Ureter (tissue), 1 donor: ENCODE measurements at places on chromosomes 13 and 19. TPM values are rescaled to one million over a fixed set of nuclear protein-coding genes. Genes with fewer than 3 reads are reported as not detected.

DNA sequence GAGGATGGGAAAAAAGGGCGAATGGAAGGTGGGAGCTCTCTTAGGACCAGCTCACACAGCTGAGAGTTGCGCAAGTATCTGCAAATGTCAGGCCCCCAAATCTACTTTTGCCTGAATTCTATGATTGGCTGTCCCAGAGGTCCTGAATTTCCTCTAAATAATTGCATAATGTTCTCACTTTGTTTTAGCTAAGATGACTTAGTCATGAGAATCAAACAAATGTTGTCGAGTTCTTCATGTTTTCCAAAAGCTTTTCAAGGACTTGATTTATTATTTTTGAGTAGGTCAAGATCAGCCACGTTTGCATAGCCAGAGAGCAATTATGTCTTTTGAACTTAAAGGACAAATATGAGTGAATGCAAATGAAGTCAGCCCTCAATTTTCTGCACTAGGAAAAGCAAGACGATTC is 246.6 kb upstream of the MAB21L1 start:
- DNase-seq: no peak

Gene TUBA3C
- not detected for total RNA-seq

DNA sequence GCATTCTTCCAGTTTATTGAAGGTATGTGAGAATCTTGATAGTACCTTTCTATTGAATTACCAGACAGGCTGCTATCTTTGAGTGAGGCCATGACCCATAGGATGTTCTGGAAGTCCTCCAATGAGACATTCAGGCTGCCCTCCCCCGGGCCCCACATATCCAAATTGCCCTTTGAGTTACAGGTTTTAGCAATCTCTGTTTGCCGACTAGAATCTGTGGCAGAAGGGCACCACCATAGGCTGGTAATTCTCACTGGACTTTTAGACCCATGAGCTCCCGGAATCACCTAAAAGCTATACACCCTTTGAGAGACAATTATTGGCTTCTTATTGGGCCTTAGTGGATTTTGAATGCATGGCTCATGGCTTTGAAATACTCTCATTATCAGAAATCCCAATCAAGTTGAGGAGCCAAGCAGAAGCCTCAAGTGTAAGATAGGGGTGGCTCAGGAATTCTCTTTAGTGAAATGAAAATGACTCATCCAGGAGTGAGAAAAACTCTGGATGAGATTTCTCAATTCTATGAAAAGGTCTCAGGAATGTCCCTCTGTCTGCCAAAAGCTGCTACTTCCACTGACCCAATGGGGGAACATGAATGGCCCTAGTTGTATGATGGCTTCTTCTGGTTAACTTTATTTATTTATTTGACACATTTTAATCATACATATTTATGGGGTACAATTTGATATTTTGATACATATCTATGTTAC is 172.1 kb upstream of the CSNK1A1L start:
- DNase-seq: no peak

Gene SPACA7
- total RNA-seq: not detected

- peak; percentile 90 for DNase-seq
Measured at GRCh38 chr13:31044364-31045285, 112.2 kb downstream of the TEX26 start.

DNA sequence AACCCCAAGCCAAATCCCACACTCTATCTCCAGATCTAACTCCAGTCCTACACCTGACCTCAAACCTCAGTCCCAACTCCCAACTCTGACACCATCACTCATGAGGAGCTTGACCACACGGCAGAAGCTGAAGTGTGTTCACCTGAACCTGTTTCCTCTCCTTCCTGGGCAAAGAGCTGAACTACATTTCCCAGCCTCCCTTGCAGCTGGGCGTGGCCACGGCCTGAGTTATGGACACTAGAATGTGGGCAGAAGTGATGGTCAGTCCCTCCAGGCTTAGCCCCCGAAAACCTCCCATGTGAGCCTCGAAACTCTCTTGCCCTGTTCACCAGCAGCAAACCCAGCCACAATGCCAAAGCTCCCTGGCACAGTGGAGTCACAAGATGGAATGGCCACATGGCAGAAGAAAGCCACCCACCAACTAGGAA is 19.5 kb upstream of the MEIS3 start:
- no peak for DNase-seq

DNA sequence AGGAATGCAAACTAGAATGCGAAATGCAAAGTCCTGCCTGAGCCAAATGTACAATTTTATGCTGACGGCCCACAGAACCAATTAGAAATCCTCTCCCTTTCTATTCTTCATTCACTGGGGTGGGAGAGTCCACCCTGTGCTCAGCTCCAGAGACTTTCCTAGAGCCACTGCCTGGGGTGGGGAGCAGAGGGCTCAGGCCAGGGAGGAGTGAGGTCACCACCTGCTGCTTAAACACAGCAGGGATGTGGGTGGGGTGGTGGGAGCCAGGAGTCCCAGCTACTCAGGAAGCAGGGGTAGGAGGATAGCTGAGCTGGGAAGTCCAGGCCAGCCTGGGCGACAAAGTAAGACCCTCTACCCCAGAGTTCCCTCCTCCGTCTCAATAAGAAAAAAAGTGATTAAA is 26.9 kb upstream of the ZNF83 start:
- no peak for DNase-seq

GRCh38 chr19:53980539-53981375 is 10.7 kb upstream of the CACNG6 start:
- DNase-seq: no peak

DNA sequence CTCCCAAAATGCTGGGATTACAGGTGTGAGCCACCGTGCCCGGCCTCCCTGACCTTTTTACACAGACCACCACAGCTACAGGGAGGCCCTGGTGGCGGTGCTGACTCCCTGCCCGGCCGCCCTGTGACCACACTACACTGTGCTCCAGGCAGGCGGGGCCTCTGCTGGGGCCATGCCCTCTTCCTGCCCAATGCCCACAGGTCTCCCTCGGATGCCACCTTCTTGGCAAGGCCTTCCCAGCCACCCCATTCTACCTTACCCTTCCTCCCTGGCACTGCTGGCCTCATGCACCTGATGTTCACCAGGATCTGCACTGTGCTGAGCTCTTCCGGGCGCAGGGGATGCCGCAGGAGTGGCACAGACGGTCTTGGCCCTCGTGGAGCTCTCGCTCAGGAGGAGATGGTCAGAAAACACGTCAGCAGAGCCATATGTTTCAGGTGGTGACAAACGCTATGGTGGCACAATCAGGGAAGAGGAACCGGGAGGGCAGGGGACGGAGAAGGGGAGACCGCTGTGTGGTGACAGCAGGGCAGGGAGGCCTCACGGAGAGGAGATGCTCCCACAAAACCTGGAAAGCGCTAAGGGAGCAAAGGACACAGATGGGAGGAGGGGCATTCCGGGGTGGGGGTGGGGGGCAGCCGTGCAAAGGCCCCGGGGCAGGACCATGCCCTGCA is 4.1 kb downstream of the PIP5K1C start:
- DNase-seq: no peak

DNA sequence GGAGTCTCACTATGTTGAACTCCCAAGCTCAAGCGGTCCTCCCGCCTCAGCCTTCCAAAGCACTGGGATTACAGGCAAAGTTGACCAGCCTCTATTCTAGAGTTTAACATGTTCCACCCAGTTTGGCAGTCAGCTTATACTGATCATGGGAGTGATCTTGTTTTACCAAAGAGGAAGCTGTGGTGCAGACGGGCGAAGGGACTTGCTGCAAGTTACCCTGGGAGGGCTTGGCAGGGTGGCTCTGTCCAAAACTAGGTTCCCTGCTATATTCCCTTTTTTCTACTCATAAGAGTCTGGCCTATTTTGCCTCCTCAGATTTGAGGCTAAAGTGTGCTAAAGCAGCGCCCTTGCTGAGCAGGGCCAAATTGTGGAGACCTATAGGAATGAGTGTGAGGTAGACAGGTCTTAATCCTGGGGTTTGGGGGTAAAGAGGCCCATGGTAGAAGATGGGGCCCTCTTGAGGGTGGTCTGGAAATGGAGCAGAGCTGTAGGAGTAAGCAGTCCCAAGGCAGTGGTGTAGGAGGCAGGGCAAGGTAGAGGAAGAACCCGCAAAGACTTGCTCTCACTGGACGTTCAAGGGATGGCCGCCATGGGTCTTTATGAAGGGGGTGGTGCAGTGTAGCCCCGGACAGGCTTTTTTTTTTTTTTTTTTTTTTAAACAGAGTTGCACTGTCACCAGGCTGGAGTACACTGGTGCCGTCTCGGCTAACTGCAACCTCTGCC is 3.3 kb downstream of the RPS19 start:
- no peak for DNase-seq

Gene CRB3
- 23.6 TPM for total RNA-seq
